ENCODE measurements at places on chromosomes 3 and 15.

GRCh38 chr3:140250010-140250855 is 315.2 kb downstream of the CLSTN2 start:
- DNase-seq, result no peak

DNA sequence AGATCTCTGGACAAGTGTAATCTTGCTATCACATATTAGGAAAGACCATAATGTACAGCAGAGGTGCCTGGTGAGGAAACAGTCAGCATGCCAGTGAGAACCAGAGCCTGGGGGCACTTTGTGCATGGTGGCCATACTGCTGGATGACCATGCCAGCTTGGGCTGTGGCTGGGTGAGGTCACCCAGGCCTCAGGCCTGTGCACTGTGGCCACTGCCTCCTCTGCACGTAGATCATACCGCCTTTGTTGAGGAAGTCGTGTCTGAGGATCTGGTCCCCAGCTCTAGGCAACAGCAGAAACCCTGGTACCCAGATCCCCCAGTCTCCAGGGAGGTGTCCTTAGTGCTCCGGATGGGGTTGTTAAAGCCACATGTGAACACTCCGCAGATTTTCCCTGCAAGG is 38.9 kb downstream of the ZNF710 start:
- DNase-seq, result no peak

GRCh38 chr15:43941555-43941954 is 114.8 kb downstream of the WDR76 start:
- DNase-seq, result no peak

DNA sequence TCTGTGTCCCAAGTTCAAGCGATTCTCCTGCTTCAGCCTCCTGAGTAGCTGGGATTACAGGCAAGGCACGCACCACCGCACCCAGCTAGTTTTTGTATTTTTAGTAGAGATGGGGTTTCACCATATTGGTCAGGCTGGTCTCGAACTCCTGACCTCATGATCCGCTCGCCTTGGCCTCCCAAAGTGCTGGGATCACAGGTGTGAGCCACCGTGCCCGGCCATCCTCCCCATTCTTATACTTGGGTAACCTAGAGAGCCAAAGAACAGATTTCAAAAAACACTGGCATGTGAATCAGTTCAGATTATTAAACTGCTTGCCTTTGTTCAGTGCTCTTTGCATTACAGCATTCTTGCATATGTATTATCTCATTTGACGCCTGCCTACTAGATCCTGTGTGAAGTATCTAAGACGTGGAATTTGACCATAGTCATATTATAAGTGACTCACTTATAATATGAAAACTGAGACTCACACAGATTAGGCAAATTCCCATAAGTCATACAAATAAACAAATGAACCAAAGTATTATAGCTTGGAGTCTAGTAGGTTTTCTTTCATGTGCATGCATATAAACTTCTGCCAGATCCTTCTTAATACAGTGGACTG is 123.5 kb downstream of the UNC13C start:
- DNase-seq, result no peak

DNA sequence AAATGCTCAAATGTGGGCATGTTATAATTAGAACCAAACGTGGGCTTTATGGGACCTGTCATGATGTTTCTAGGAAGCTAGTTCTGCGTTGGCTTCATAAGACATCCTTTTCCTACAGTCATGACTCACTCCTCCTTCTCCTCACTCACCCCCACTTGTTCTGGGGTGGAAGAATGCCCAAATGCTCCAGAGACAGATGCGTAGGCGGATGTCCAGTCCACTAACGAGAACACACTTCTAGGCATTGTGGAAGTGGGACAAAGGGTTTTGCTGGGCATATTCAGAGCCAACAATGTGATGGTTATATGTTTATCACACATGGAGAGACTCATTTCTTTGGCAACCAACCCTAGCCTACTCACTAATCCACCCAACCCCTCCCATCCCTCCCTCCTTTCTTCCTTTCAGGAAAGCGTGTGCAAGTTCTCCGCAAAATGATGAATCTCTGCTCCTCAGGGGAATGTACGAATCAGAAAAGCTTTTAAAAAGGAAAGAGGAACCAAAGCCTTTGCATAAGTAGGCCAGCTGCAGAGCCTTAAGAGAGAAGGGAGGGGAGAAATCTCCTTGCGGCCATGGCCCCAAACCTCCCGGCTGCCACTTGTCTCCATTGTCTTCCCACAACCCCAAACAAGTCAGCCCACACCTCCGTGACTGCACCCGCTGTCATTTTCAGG is 123.0 kb upstream of the SPRED1 start:
- DNase-seq, result no peak

DNA sequence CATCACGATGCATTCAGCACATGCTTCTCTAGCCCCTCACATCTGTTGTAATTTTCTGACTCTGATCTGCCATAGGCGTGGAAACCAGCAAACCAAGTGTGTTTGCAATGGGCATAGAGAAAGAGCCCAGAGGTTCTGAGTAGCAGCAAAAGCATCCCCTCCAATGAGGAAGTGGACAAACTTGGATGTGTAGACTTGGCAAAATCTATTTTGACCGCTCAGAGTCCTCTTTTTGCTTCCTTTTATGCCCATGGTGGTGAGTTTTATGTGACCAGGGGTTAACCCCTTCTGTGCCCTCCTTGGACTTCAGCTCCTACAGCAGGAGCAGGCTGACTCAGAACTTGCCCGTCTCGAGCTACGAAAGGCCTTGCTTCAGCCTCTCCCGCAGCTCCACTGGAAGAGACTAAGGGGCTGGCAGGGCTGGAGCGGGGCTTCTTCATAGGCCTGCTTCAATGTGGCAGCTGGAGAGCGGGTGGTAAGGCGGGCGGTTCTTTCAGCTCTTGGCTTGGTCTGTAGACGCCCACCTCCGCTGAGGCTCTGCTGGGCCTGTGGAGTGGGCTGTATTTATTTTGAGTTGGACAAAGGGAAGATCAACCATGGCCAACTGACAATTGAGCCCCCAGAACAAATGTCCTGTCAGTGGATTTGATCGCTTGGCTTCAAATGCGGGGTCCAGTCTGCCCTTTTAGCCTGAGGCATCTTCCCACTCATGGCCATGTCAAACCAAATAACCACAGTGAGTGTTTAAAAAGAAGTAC is 6.5 kb upstream of the ETV5 start:
- DNase-seq, result no peak

GRCh38 chr15:32918547-32918946 is 200.7 kb downstream of the GREM1 start:
- DNase-seq, result no peak

- no peak for DNase-seq
Observed at GRCh38 chr15:94353488-94353820, 122.1 kb downstream of the MCTP2 start.

DNA sequence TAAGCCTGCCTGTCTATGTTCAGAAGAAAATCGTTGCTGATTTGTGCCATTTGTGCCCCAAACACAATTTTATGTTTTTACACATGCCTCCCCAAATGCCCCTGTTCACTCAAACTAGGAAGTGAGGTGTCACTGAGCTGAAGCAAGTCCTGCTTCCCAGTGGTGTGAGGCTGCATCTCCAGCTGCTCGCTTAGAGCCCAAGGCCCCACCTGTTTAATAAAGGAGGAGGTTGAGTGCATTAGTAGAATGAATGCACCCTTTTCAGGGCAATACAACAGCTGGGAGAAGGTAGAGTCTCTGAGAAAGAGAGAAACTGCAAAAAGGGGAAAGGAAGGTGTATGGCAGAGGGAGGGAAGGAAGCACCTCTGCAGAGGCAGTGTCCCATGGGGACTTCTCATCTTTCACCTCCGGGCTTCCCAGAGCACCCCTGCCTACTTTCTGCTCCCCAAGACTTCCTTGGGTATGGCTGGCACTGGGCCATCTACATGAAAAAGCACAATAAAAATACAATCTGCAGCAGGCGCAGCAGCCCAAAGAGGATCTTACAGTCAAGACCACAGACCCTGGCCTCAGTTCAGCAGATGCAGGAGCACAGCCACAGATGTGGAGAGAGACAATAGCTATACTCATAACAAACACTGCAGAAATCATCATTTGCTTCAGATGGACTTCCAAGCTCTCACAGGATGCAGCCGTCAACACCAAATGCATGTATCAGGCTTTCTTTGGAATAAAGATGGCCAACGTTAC is 165.9 kb downstream of the POLR2M start:
- DNase-seq, result no peak

- DNase-seq, result no peak
Observed at GRCh38 chr3:143266511-143266910, 146.9 kb downstream of the CHST2 start.

- DNase-seq, result no peak
Observed at GRCh38 chr3:114406922-114407321, 113.1 kb downstream of the TIGIT start.

DNA sequence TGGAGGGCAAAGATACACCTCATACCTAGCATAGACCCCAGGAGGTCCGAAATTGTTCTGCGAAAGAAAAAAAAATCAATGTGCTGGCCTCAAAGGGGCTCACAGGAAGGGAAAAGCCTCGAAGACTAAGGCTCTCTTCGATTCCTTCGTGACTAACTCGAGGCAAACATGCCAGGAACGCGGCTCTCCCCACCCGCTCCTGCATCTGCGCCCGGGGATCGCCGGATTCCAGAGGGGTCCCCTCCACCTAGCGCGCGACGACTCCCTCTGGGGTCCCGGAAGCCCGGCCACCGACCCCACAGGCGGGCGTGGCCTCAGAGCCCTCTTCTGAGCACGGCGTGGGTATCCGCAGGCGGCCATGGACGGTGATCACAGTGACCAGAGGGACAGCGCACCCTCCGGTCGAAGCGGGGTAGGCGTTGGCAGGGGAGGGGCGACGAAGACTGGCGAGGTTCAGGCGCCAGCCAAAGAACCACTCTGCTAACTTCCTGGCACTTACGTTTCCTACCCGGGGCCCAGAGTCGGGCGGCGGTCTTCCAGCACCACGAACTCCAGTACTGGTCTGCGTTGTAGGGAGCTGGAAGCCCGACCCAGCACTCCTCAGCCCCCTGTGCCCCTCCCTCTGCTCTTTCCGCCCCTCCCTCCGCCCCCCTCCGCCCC is 515 bp upstream of the EIF3J start:
- DNase-seq, result no peak

DNA sequence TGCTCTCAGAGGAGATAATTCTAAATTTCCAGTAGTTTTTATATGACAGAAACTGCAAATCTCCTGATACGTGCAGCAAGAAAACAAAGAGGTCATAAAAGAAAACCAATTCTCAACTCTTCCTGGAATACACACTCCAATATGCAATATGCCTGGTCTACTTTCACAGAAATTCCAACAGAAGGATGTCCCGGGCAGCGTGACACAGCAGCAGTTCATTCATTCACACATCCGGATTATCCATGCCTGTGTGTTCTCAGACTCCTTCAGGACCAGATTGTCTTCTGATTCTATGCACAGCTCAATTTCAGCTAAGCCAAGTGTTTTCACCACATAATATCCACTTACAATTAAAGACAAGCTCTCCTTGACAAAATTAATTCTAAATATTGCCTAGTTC is 64.3 kb downstream of the FBN1 start:
- DNase-seq, result no peak

DNA sequence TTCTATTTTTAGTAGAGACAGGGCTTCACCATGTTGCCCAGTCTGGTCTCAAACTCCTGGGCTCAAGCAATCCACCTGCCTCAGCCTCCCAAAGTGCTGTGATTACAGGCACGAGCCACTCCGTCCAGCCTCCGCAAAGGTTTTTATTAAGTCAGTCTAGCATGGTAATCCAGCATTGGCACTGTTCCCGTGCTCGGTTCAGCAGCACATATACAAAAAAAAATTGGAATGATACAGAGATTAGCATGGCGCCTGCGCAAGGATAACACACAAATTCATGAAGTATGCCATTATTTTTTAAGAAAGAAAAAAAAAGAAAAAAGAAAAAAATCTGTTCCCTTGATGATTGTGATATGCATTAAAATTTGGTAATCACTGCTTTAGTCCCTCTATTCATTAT is 8.5 kb downstream of the CKMT1A start:
- no peak for DNase-seq

- no peak for DNase-seq
Observed at GRCh38 chr3:184776916-184777315, 35.0 kb upstream of the VPS8 start.

DNA sequence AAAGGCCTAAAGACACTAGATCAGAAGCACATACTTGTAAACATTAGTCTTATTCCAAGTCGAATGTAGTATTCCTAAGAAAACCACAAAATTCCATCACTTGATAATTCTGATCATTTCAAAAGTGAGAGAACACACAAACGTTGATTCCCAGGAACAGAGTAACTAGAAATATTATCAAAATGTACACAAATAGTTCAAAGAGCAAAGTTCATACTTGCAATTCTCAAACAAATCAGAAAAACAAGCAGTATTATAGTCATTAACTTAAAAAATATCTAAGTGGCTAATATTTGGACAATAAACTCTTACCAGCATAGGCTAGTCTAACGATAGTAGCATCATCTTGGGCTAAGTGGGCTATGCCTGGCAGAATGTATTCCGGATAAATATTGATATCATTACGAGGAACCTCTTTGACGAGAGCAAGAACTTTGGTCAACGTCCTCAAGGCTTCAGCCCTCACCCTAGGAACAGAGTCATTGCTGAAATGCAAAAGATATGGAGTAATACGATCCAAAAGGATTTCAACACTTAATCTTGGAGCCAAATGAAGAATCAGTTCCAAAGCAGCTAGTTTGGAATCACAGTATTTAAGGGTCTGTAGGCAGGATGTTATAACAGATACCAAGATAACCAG is 13.3 kb downstream of the PIK3R4 start:
- DNase-seq, result no peak

GRCh38 chr15:99452728-99453636 is 112.8 kb upstream of the MEF2A start:
- DNase-seq, result no peak

DNA sequence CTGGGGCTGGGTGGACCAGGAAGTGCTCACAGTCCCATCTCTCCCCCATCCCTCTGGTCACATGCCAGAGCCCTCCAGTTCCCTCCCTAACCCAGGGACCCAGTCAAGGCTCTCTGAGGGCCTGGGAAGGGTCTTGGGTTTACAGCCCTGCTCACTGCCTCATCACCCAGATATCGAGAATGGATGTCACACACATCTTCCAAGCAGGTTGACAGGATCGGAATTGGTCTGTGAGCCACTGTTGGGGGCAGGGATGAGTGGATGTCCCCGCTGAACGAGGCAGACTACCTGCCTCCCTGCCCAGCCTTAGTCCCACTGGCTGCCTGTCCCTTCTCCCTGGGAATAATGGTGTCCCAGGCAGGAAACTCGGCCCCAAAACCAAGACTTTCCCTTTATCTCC is 20.0 kb upstream of the GOLGA6C start:
- no peak for DNase-seq
